ENCODE measurements at places on chromosomes 2 and 18. TPM values are rescaled to one million over a fixed set of nuclear protein-coding genes. Genes with fewer than 3 reads are reported as not detected.

Gene ABCB11
- 0.32 TPM for total RNA-seq

Gene LONRF2
- total RNA-seq: 14.9 TPM

Gene REEP1
- 23.6 TPM for total RNA-seq

Gene FEV
- total RNA-seq: not detected

Gene GPR45
- total RNA-seq: not detected

Gene ATP6V1B1
- not detected for total RNA-seq

Gene PTPN2
- total RNA-seq: 11.2 TPM

Gene ASB18
- total RNA-seq: 4.6 TPM

Gene CNDP1
- total RNA-seq: not detected

Gene APOB
- total RNA-seq: 12.5 TPM

Gene NTSR2
- total RNA-seq: not detected

Gene GLS
- total RNA-seq: 44.8 TPM
